Stimulated activated CD8-positive, alpha-beta memory T cell treated with anti-CD3 and anti-CD28 coated beads, Interleukin-15, amount 100 ng/mL, for 48 hours (primary cell): ENCODE measurements at places on chromosomes 5 and 9.

- DNase-seq: no peak
Observed at GRCh38 chr5:82595113-82595512, 317.0 kb upstream of the RPS23 start.

- no peak for DNase-seq
Observed at GRCh38 chr5:87103616-87104287, 163.9 kb upstream of the RASA1 start.

DNA sequence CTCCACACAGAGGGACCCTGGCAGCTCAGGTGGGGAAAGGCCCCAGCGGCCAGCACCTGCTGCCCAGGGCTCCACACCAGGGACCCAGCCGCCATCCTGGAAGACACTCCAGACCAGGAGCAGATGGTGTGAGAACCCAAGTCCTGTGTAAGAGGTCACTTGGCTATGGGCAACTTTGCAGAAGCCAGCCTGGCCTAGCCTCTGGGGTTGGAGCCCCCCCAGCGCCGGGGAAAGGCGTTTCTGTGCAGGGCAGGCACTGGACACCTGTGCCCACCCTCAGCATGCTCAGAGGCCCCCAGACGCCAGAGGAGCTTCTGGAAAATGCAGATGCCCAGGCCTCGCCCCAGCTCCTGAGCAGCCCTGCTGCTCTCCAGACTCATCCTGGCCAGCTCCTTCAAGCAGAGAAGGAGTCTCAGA is 34.0 kb downstream of the RASGEF1C start:
- no peak for DNase-seq

GRCh38 chr5:127936439-127936972 is 147.1 kb upstream of the SLC12A2 start:
- DNase-seq: no peak

- DNase-seq: no peak
Observed at GRCh38 chr5:129419292-129419691, 40.8 kb upstream of the ADAMTS19 start.

GRCh38 chr9:108166519-108166918 is 677.0 kb upstream of the KLF4 start:
- no peak for DNase-seq

DNA sequence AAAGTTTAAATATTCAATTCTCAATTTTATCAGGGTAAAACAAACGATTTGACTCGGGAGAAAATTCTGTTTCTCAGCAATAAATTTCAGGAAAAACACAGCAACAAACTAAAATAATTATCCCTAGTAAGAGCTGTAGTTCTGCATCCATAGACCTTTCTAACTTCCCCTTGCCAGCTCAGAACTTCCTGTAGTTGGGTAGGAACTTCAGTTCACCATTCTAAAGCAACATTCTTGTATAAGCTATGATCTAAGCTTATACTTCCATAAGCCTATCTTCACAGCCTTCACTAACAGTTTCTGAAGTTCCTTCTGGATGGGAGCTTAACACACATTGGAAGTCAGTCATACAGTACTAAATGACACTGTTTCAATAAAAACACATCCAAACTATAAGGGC is 96.6 kb downstream of the UBAP2 start:
- no peak for DNase-seq

- no peak for DNase-seq
Observed at GRCh38 chr5:110545716-110546115, 180.8 kb downstream of the TMEM232 start.

DNA sequence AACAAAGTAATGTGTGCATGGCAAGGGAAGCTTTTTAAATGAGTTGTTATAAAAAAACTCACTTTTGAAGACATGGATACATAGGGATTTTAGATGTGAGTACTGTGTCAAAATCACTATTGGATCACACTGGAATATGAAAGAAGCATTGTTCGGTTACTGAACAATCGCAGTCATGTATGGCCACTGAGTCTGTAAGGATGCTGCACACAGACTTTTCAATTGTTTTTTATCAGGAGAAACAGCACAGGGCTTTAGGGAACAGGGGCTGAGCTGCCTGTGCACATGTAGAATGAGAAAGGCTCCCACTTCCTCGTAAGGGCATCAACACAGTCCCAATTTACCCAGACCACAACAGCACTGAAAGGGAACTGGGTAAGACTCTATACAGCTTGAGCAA is 1333.9 kb upstream of the DMAC1 start:
- no peak for DNase-seq

GRCh38 chr5:107395632-107396350 is 274.9 kb downstream of the EFNA5 start:
- DNase-seq: no peak

DNA sequence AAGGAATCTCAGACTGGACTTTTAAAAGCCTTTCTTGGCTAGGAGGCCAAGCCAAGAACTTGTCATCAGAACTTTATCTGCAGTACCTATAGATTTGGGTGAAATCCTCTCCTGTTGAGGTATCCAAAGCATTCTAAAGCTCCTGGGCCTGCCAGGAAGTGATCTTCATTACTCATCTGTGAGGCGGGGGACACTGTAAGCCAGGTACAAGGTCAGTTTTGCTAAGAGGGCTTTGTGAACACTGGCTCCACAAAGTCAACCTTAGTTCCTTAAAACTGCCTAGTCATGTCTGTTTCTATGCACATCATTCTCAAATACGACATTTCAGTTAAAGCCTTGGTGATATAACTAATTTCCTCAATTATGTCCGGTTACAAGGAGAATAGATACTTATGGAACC is 236.7 kb downstream of the PIK3R1 start:
- no peak for DNase-seq

- DNase-seq: no peak
Observed at GRCh38 chr5:174990909-174991308, 266.5 kb downstream of the MSX2 start.

- DNase-seq: peak; percentile 61
Observed at GRCh38 chr5:170273968-170274710, 23.4 kb downstream of the LCP2 start.

DNA sequence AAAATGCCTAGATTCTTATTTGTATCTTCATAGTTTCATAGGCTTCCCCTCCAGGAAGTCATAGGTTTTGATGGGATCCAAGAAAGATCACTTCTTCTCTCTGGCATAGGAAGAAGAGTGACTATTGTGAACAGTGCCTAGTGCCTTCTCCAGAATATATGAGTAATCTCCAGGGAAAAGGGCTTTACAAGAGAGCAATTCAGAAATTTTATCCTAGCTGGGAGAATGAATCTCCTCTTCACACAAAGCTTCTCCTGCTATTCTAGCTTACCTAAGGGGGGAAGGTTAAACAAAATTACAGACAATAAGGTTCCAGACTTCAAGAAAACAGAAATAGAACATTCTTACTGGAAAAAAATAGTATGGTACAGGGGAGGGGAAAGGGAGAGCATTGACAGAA is 1193.3 kb upstream of the CDH6 start:
- no peak for DNase-seq

DNA sequence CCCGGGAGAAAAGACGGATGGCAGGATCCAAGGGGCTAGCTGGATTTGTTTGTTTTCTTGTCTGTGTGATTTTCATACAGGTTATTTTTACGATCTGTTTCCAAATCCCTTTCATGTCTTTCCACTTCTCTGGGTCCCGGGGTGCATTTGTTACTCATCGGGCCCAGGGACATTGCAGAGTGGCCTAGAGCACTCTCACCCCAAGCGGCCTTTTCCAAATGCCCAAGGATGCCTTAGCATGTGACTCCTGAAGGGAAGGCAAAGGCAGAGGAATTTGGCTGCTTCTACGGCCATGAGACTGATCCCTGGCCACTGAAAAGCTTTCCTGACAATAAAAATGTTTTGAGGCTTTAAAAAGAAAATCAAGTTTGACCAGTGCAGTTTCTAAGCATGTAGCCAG is 94.2 kb downstream of the SYK start:
- no peak for DNase-seq

GRCh38 chr9:137263506-137263905 is 8.4 kb downstream of the NELFB start:
- no peak for DNase-seq

DNA sequence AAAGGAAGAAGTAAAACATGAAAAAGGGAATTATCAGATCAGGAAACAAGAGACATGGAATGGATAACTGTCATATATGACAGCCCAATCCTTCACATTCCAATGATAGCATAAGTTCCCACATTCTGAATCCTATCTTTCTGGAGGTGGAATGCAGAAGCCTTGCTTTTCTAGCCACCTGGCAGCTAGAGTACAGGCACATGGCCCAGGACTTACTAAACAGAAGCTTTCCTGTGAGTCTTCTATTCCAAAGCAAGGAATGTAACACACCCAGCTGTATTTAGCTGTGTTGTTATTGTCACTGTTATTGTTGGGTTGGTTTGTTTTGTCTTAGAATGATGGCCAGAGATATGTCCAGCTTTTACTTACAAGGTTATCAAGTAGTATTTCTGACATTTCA is 780.5 kb upstream of the ZNF608 start:
- no peak for DNase-seq

DNA sequence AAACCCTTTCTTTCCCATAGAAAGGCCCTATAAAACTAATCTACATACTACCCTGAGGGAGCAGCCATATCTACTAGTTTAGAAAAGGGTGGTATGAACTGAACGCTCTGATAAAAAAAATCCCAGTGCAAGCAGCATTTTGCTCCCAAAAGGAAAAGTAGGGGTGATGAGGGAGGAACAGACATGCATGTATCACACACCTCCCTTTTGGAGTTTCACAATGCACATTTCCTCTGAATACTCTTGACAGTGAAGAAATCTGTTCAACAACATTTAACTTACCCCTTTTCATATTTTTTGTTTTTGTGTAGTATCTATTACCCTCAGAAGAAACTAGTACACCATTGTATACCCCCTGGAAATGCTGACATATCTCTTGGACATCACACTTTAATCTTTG is 411.4 kb downstream of the MAT2B start:
- no peak for DNase-seq

- no peak for DNase-seq
Observed at GRCh38 chr5:12330381-12330780, 426.1 kb upstream of the CTNND2 start.
